ENCODE measurements at places on chromosomes 1 and 21.

- no peak for DNase-seq
These were observed 199.4 kb downstream of the LYPLAL1 start for GRCh38 chr1:219372916-219373615.

GRCh38 chr1:37394574-37395464, 79.6 kb upstream of the ZC3H12A start:
- DNase-seq: no peak

GRCh38 chr21:36297406-36297937, 22.5 kb upstream of the MORC3 start:
- DNase-seq: no peak

GRCh38 chr21:45818276-45818903, 163.2 kb upstream of the COL6A1 start:
- DNase-seq: no peak

DNA sequence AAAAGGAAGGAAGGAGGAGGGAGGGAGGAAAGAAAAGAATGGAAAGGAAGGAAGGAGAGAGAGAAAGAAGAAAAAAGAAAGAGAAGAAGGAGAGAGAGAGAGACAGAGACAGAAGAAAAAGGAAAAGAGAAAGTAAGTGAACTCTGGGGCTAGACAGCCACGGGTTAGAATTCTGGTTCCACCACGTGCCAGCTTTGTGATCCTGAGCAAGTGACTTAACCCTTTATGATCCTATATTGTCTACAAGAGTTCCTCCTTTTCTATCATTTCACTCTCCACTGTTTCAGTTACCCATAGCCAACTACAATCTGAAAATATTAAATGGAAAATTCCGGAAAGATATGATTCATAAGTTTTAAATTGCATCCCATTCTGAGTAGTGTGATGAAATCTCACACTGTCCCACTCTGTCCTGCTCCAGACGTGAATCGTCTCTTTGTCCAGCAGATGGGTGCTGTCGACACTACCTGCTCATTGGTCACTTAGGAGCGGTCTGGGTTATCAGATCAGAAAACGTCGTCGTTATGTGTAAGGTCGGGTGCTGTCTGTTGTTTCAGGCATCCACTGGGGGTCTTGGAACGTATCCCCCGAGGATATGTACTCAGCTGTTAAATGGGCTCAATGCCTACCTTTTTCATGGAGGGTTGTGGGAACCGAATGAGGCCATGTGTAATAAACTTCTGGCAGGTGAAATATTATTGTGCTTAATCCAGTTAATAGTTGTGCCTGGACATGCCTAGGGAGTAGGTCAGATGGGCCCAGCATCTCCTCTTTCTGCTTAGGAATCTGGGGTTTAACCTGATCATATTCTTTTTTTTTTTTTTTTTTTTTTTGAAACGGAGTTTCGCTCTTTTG, 19.1 kb downstream of the TMEM51 start:
- no peak for DNase-seq

DNA sequence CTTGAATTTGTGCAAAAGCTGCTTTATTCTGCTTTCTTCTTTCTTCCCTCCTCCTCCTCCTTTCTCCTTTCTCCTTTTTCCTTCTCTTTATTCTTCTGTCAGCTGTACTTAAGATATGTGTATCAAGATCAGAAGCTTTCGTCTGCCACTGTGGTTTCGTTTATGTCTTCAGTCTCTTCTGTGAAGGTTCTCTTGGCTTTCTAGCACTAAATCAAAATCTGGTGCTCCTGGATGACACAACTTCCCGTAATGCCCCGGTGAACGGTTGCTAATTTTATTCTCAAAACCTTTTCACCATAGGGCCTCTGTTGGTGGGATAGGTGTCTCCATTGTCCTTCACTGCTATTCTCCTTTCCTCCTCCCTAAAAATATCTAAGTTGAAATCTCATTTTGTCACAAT, 5.0 kb downstream of the ATF6 start:
- DNase-seq: no peak

GRCh38 chr1:13583966-13584791, 547 bp downstream of the PDPN start:
- no peak for DNase-seq

DNA sequence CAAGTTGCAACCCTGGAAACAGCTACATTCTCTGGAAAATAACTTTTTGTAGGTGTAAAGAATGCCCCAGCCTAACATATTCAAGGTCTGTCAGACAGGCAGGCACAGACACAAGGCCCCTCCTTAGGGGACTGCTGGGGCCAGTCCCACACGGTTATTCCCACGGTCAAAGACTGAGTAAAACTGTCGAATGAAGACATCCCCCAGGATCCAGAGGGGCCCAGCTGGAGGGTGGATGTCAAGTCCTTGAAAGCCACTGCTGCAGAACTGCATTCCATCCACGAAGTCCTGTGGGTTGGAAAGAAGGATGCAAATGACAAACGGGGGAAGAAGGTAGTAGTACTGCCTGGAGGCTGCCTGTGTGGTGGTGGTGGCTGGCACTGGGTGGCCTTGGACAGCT, 6.9 kb upstream of the RAB7B start:
- no peak for DNase-seq

DNA sequence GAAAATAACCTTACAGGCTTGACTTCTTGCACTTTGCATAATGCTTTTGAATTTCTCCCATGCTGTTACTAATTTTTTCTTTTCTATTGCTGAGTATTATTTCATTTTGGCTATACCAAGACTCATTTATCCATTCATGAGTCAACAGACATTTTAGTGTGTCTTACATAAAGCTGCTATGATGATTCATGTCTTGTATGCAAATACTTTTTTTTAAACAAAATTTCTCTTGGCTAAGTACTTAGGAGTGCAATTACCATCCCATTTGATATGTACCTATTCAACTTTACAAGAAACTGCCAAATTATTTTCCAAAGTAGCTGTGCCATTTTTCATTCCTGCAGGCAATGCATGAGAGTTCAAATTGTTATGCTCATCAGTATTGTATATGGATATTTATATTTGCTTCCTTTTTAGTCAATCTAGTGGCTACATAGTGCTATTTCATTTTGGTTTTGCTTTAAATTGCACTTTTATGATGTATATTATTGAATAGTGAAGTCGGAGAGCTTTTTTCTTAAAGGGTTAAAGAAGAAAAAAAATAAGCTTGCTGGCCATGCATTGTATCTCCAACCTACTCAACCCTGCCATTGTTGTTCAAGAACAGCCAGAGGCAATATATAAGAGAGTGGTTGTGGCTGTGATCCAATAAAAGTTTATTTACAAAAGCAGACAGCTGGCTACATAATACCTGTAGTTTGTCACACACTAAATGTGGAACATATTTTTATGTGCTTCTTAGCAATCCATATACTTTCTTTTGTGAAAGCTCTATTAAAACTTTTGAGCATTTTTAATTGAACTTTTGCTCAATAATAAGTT, 862.8 kb downstream of the KCNT2 start:
- no peak for DNase-seq

- DNase-seq: no peak
These were observed 58.0 kb downstream of the NPHP4 start for GRCh38 chr1:5934058-5934884.

DNA sequence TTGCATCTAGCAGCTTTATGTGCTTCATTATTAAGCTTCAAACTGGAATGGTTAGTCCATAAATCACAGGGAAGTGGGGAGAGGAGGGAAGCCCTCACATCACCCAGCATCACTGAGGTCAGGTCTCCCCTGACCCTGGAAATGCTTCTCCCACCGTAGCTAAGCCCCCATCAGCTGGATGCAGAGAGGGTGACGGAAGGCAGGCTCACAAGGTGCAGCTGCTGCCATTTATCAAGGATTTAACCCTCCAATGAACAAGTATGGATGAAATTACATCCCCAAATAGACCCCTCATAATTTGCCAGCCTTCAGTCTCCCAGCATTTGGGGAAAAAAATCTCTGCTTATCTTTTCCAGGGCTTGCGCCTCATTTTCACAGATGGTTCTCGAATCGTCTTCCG, 60.8 kb downstream of the PGM1 start:
- DNase-seq: no peak

DNA sequence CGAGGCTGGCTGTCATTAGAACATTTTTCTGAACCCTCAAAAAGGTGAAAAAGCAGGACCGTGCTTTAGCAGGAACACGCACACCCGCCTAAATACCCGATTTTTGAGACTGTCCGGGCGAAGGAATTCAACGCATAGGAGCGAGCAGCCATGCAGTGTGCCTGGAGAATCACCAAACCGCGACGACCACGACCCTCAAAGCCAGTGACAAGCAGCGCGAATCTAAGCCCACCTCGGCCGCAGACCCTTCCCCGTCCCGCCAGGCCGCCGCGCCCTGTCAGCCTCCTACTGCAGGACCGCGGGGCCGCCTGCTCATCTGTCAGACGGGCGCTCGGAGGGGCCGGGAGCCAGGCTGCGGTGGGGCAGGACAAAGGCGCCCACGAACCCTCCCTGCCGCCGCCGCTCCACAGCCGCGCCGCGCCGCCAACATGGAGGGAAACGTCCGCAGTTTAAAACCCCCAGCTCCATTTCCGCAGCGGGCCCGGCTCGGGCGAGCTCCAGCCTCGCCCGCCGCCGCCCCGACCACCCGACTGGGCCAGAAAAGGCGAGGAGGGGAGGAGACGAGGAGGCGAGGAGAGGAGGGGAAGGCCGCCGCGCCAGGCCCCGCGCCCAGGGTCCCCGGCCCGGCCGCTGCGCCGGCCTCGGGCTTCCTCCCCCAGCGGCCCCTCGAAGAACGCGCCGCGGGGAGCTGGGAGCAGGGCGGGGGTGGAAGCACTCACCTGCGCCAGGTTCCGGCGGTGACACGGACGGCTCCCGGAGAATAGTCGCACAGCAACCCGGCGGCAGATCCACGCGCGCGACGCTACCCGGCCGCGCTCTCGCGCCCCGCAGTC, at the start of gene LBR:
Gene LBR (minus strand): TSS at position 804 of the 833 bp plus-strand sequence. CDS start 3,963 bp downstream, outside the sequence.
- DNase-seq: no peak

DNA sequence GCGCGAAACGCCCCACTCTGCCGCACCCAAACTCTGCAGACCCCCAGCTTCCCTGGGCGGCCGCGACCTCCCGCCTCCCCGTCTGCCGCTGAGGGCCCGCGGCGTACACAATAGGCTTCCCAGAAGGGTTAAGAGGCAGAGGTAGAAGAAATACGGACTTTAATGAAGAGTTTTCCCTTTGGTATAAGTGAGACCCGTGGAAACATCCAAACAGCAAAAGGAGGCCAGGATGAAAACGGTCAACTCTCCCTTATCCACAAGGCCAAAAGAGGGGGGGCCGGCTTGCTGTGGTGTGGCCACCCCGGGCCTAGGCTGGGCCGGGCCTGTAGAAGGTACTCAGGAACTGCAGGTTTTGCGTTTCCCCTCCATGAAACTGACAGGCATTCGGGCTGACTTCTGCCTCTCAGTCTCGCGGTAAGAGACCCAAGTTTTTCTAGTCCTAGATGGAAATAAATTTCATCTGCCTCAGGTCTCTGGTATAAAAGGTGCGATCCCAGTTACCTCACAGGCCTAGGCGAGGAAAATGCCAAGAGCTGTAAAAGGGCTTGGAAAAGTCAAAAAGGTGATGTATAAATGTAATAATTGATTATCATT, 671 bp upstream of the PYGO2 start:
- DNase-seq: peak; percentile 45

DNA sequence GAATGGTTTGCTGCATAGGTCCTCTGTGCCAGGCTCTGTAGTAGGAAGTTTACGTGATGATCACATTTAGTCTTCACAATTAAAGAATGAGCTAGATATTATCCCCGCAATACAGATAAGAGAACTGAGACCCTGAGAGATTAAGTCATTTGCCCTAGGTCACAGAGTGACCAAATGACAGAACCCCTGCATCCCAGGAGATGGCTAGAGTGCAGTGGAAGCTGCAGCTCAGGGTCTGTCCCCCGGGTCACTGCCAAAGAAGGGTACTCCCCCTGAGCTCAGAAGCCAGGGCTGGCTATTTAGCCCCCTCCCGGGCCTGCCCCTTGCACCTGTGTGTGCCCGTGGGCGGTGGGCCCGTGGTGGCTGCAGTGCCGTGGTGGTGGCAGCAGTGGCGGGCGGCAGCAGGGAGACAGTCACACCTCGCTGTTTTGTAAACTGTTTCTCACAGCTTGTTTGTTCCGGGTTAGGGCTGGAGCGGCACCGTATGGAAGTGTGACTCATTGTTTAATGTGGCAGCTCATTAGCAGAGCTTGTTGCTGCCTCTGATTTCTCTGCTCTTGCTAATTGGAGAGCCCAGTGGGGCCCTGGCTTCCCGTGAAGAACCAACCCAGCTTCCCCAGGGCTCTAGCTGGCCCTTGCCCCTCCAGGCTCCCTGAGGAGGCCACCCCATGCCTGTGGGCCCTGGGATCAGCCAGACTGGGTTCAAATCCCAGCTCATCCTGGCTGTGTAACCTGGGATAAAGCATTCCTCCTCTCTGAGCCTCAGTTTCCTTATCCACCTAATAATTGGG, 19.3 kb upstream of the FOXO6 start:
- DNase-seq: no peak

- DNase-seq: no peak
These were observed 70.7 kb downstream of the XCL2 start for GRCh38 chr1:168473126-168473525.

DNA sequence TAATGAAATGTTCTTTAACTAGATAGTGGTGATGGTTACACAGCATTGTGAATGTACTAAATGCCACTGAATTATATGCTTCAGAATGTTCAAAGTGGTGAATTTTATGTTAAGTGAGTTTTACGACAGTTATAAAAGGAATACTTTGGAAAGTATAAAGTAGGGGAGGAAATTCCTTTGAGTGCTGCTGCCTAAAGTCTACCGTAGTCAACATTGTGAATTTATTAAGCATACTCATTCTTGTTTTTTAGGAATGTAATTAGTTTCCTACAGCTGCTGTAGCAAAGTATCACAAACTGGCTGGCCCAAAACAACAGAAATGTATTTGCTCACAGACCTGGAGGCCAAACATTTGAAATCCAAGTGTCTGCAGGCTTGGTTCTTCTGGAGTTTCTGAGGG, 73.0 kb downstream of the SWT1 start:
- no peak for DNase-seq

DNA sequence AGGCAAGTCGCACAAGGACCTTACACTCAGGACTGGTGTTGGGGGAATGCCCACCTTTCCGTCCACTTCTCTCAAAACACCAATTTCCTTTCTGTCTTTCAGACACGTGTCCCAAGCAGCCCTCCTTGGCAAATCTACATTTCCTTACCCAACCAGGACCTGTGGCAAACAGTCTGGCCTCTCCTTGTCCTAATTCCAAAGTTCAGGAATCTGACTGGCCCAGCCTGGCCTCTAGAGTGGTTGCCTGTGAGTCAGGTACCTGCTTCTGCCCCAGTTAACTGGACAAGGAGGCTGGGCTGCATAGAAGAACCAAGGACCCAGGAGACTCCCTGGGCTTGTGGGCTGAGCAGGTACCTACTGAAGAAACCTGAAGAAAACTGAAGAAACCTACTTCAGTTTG, 34.3 kb upstream of the CITED4 start:
- no peak for DNase-seq

DNA sequence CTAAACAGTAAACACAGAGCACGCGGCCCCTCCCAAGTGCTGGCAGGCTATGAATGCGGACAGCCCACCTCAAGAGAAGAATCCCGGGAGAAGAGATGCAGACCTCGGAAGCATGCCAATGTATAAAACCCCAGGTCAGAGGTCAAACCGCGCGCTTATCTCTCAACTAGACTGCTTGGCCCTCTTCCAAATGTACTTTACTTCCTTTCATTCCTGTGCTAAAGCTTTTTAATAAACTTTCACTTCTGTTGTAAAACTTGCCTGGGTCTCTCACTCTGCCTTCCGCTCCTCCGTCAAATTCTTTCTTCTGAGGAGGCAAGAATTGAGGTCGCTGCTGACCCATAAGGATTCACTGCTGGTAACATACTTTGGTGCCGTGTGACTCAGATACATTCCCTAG, 216.0 kb downstream of the S1PR1 start:
- no peak for DNase-seq

Data from CD4-positive, alpha-beta T cell treated with Interleukin-12 subunit alpha and Interleukin-12 subunit beta, for 1 hour (primary cell).